ENCODE measurements at places on chromosomes 5 and 9. TPM values are rescaled to one million over a fixed set of nuclear protein-coding genes. Genes with fewer than 3 reads are reported as not detected.

DNA sequence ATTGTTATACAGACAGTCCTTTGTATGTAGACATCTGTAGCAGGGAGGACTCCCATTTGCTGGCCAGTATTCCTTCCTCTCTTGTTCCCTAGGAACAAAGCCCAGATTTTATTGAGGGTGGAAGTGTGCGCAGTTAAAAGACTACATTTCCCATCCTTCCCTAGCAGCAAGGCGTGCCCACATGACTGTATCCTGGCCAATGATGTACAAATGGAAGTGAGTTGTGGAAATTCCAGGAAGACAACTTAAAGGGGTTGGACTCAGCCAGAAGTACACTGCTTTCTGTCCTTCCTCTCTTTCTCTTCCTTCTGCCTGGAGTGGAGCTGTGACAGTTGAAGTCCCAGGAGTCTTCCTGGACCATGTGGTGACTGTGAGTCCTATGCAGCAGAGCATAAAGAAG, 89.0 kb downstream of the HRH2 start:
- no peak for DNase-seq

DNA sequence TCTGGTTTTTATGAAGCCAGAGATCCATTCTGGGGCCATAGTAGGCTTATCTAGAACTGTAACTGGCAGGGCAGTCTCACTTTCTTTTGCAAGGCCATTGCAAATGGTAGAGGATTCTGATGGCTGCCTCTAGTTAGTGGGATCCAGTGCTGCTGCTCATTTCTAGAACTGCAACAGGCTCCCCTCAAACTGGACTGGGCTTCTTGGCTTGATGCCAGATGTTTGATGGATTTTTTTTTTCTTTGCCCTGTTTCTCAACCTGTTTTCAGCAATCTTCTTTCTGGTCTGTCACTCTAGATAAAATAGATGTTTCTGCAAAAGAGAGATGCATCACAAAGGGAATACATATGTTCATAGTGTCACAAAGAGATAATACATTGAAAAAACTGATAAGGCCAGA, 11.9 kb downstream of the CARTPT start:
- no peak for DNase-seq

DNA sequence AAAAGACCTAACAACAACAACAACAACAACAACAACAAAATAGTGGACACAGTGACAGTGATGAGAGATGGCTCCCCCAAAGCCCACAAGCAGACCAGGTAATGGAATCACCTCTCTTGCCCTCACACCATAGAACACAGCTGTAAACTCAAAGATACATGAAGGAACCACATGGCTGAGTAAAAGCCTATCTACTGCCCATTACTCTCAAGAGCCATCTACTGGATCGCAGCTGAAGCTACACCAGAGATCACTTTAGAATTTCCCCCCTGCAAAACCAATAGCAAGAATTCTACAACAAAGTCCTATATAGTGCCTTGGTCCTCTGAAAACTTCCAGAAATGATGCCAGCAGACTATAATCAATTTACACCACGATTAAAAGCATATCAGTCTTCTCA, 1537.6 kb upstream of the CDH9 start:
- DNase-seq = no peak

GRCh38 chr5:32450952-32451351, 6.4 kb upstream of the ZFR start:
- DNase-seq = no peak

GFI1B gene
- total RNA-seq = 0.58 TPM

ZNF346 gene
- 14.3 TPM for total RNA-seq

- DNase-seq = no peak
These were observed 5.1 kb downstream of the RAPGEF1 start for GRCh38 chr9:131734781-131735180.

- DNase-seq = no peak
These were observed 32.4 kb downstream of the NEK6 start for GRCh38 chr9:124290053-124290591.

DNA sequence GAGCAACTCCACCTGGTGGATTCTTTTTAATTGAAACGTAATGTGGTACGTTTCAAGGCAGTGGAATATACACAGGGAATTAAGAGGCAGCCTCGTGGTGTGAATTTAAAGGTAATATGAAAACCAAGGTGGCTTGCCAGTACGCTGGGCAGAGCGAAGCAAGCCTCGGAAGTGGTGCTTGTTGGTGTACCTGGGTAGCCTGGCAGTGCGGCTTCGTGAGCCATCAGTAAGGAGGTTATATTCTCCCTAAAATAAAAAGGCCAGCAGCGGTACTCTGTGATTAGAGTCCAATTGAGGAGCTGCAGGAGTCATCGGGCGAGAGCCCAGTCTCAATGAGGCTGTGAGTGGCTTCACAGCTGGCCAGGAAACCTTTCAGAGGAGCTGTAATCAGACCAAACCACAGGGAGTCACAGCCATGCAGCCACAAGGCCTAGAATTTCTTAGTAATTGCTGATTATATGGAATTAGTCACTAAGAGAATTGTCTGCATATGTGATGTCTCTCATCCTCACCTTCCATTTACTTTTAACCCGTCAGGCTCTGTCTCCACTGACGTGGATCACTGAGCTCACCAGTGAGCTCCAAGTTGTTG, 57.7 kb downstream of the DCP2 start:
- DNase-seq = no peak

DNA sequence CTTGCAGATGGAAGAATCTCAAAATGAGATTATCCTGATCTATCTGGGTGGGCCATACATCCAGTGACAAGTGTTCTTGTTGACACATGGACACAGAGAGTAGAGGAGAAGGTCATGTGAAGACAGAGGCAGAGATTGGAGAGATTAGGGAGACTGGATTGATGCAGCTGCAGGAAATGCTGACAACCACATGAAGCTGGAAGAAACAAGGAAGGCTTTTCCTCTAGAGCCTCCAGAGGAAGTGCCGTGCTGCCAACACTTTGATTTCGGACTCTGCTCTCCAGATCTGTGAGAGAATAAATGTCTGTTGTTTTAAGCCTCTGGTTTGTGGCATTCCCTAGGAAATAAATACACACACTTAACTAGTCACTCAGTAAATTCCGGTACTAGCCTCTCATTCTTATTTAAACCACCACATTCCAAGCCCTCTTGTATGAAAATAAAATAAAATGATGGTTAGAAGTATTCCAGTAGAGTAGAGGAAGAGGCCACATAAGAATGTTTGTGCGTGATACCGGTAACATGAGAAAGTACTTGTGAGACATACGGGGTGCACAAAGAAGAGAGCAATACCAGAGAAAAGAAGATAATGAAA, 110.9 kb upstream of the DMAC1 start:
- DNase-seq = no peak
